ENCODE measurements at places on chromosomes 2 and 18.
A peak's percentile ranks its signal among the peaks of the same experiment; 100 is the strongest.

GRCh38 chr18:33577685-33578517 is at the start of gene ASXL3:
TSS of gene ASXL3 (plus strand) at chr18:33578219. CDS start at chr18:33578632, 413 bp downstream.
- peak; percentile 75 for DNase-seq

DNA sequence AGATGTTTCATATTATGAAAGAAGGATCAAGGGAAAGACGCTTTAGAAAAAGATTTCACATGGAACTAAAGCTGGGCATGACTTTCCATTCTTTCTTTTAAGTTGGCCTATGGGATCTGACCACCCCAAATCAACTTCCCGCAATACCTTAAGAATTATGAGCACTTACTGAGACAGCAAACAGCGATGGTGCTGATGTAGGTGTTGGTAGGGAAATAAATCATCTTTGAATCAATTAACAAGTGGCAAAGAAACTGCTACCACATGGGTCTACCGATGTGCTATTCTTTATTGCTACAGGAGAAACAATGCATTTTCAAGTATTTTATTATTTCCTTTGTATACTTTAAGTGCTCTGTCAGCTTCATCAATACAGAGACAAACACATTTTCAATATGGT is 239.6 kb downstream of the PIEZO2 start:
- DNase-seq = no peak

DNA sequence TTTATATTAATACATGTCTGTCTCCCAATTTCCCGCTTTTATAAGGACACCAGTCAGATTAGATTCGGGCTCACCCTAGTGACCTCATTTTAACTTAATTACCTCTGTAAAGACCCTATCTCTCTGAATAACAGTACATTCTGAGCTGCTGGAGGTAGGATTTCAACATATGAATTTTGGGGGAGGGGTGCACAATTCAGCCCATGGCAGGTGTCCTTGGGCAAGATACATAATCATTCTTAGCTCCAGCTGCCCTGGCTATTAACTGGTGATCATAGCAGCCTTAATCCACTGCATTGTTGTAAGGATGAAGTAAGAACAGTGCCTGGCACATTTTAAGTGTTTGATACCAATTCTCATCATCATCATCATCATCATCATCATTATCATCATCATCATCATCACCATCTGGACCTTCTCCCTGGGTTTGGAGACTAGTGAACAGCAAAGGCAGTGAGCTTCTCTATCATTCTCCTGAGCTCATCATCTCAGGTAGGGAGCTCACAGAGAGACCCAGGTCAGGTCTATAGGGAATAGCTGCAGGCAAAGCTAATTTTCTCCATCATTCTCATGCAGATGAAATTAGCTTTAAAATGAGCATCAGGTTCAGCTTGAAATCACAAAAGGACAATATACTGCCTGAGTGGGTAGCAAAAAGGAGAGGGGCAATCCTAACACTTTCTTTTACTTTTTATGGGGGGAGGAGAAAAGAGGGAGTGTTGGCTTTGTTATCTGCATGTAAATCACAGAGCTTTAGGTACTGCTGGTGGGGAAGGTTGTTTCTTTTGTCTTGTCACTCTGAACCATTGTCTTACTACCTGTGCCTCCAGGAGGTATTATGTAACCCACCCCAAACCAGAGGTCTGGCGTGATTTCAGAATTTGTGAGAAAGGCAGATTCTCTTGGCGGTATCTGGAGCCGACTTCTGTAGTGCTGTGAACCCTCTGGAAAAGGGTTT is 125.5 kb upstream of the SPRED2 start:
- no peak for DNase-seq

DNA sequence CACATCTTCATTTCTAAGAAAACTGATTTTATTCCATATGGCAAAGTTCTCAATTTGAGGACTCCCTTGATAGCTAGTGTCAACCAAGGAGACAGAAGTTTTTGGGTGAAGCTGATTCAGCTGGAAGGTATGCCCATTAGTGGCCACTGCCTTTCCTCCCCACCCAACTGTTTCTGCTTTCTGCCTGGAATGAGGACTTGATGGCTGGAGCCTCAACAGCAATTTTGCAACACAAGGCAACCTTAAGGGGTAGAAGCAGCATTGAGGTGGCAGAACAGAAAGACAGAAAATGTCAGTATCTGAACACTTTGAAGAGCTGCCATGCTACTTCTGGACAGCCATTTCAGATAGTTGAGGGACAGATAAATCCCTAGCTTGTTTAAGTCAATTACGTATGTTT is 47.0 kb downstream of the INHBB start:
- peak; percentile 1 for DNase-seq

DNA sequence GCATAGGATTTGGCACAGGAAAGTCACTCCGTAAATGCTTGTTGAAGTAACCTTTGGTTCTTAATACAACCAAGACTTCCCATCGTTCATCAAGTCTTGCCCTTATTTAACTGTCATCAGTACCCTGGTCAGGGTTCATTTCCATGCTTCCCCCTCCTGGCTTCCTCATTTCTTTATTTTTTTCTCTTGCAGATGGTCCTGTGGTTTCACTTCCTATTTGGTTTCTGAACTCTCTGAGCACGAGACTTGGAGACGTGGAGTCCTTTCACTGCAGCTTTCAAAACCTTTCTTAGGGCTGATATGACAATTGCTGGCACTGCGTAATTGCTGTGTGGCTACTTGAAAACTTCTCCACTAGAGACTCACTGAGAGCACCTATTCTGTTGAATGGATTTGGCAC is 59.9 kb upstream of the PID1 start:
- DNase-seq = no peak

DNA sequence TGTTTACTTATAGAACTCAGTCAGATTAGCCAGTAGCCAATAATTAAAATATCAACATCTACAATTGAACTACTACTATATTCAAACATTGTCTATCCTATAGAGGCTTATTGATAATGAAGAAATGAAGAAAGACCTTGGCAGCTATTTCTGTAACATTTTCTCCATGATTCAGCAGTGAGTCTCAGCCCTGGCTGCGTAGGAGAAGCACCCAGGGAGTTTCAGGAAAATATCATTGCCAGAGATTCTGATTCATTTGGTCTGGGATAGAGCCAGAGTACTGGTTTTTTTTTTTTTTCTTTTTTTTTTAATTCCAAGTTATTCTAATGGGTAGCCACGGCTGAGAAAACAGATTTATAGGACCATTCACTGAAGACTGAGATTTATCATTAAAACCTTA is 404.8 kb downstream of the TXNL1 start:
- no peak for DNase-seq

DNA sequence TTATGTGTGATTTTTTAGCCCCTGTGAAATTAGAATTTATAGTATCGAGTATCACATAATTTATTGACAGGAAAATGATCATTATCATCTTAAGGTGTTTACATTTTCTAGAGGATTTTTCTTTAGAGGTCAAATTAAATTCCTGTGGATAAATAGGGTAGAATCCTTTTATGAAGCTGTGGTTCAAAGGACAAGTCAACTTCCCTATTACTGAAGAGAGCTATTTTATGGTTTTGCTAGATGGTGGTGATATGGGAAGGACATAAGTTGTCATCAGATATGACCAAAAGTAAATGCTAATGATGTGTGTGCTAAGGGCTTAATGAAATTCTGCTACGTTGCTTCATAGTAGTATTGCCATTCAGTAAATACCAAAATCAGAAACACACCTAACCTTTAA is 80.1 kb downstream of the EML4 start:
- no peak for DNase-seq

DNA sequence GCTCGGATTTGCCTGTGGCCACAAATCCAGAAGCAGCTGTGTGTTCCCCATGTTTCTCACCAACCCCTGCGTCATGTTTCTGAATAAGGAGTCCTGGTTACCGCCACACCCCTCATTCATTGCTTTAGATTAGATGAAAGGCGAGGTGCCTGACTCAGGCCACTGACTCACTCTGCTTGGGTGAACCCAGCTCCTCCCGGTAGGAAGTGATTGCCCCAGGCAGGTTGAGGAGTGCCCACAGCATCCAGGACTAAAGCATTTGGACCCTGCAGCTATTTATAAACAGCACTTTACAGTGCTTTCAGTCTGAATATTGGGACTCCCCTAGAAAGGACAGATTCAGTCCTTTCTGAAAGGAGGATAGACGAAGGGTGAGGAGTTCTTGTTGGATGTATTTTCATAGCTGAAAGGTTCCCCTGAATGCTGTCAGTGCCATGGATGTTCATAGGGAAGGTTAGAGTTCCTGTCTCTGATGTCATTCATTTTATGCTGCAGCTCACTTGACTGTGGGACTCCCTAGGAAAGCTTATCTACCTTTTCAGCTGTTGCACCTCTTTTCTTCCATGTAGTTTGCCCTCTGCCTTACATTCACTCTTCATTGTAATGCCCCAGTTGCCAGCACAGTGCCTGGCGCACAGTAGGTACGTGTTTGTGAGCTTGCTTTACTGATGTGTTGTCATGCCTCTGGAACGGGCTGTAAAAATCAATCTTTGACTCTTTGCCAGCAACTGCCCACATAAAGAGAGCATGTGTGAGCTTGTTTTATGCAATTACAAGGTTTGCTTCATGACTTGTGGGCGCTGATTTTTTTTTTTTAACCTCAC is 14.9 kb downstream of the ITGA6 start:
- DNase-seq = no peak

- no peak for DNase-seq
These were observed 183.6 kb downstream of the SH3BP4 start for GRCh38 chr2:235135195-235135965.

DNA sequence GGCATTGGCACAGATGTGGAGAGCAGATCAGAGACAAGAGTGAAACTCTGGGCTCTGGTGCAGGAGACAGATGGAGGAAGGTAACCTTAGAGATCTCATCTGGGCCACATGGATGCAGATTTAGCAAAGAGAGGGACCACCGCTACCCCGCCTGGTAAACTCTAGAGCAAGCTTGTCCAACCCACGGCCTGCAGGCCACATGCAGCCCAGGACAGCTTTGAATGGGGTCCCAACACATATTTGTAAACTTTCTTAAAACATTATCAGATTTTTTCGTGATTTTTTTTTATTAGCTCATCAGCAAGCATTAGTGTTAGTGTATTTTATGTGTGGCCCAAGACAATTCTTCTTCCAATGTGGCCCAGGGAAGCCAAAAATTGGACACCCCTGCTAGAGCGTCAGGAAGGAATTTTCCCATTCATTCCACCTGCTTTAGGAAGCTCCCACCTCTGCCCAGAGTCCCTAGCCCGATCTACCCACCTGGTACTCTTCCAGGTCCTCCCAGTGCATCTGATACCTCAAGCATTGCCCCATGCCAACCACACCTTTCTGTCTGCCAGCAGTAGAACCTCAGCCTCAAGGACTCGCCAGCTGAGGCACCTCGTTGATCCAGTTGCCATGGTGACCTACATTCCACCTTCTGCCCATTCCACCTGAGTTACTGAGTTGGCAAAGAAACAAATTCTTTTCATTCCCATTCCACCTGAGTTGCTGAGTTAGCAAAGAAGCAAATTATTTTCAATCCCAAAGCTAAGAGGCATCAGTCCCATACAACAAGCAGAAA is at the start of gene CIB4:
Gene CIB4 (minus strand): TSS at position 586 of the 784 bp plus-strand sequence. CDS start 52 bp downstream, at position 534.
- DNase-seq = no peak

GRCh38 chr2:71526975-71527374 is 73.6 kb downstream of the DYSF start:
- DNase-seq = peak; percentile 4

DNA sequence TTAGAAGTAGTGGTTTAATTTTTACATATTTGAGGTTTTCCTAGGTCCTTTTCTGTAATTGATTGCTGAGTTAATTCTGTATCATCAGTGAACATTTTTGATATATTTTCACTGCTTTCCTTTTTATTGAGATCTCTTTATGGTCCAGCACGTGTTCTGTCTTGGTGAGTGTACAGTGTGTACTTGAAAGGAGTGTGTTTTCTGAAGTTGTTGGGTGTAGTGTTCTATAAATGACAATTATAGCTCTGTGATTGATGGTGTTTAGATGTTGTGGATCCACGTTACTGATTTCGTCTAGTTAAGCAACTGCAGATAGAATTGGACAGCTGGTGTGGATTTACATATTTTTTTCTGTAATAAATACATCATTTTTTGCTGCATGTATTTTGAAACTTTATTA is 32.7 kb downstream of the AGFG1 start:
- DNase-seq = no peak

GRCh38 chr2:209985874-209986273 is 16.6 kb upstream of the RPE start:
- no peak for DNase-seq

- no peak for DNase-seq
These were observed 8.2 kb downstream of the FAM110C start for GRCh38 chr2:38155-38554.

Data from femur (tissue), 1 donor.